ENCODE measurements at places on chromosomes 5 and 9.

- no peak for DNase-seq
Observed at GRCh38 chr5:110477911-110478310, 248.6 kb downstream of the TMEM232 start.

DNA sequence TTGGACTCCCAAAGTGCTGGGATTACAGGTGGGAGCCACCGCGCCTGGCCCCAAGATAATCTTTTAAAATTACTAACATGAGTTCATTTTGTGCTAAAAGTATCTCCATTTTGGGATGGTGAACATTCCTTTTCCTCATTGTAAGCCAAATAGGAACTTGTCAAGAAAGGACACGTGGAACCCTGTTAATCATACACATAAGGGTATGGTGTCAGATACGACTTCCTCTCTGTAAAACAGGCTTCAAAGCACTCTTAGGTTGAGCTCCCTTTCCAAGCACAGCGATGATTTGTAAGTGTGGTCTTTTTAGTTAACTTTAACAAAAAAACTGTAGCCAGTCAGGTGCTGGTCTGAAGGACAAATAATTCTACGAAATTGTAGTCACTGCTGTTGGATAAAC, 132.7 kb downstream of the UNC13B start:
- no peak for DNase-seq

DNA sequence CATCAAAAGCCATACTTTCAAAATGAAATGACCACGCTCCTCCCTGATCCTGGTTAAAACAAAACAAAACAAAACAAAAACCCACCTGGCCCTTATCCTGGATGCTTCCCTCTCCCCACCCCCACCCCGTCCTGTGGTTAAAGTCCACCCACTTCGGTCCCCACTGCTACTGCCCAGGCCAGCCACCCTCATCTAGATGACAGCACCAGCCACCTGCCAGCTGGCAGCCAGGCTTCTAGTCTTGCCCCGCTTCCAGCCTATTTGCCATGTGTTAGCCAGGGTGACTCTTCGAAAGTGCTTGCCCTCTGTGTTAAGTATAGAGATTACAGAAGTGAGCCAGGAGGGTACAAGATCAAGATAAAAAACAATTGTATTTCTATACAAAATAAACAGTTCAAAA, 27.5 kb upstream of the NCS1 start:
- no peak for DNase-seq

DNA sequence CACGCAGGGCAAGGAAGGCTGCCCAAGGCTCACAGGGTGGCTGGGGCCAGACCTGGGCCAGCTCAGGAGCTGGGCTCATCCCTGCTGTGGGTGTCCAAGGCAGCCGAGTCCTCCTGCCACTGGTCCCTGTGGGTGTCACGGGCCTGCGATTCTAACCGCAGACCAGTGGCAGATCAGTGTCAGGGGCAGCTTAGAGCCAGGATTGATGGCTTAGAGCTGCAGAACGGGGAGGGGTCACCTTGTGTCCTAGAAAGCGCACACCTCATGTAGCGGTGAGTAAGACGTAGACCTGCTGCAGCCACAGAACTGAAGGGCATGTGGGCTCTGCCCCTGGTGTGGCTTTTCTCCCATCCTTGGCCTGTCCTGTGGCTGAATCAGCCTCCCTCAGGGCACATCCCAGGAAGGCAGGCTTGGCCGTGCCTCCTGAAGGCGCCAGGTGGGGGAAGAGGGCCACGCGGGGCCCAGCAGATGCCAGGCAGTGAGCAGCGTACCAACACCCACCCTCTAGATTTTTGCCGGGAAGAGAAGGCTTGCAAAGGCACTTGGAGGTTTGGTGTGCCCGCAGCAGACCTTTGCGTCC, 78.3 kb upstream of the FCN2 start:
- DNase-seq: no peak

DNA sequence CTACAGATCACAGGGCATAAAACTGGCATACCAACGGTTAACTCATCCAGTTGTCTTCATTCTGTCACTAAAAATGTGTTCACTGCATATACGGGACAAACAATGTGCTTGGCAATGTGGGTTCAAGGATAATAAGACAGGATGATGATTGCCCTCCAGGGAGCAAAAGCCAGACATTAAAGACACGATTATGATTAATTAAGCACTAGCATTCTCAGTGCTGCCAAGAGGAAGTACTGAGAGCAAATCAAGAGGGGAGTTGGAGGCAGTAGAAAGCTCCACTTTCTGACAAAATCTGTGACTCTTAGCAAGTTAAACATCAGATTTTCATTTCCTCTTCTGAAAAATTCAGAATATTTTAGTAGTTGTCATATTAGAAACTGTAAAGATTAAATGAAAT, 9.0 kb upstream of the IFNA8 start:
- no peak for DNase-seq

DNA sequence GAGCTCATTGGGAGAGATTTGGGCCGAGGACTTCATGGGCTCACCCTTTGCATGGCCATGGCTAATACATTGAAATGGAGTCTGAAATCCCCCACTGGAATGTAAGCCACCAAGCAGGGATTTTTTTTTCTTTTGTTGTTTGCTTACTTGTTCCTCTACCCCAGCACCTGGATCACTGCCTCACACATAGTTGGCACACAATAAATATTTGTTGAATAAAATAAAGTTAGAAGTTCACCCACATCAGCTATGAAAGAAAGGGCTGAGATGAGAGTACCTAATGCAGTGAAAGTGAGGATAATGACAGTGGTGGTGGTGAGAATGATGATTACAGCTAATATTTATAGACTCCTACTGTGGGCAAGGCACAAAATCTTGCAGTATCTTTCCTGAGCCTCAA, 98.1 kb upstream of the ANXA1 start:
- DNase-seq: no peak

GRCh38 chr5:150291388-150292385, 2.1 kb upstream of the CAMK2A start:
- no peak for DNase-seq

DNA sequence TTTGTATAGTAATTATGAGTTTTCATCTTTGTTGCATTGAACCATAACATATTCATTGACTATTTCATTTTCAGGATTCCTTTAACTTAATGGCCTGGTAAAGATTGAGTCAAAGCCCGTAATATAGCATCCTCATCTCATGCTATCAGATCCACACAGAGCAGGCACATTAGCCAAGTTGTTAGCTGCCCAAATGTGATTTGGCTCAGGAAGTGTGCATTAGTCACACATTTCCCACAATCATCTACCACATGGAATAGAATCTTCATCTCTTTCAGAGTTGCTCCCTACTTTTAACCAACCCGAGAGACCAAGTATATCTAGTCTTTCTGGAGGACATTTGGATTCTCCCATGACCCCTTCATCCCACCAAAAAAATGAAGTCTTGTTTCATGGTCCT, 481.0 kb upstream of the PTGER4 start:
- DNase-seq: no peak

DNA sequence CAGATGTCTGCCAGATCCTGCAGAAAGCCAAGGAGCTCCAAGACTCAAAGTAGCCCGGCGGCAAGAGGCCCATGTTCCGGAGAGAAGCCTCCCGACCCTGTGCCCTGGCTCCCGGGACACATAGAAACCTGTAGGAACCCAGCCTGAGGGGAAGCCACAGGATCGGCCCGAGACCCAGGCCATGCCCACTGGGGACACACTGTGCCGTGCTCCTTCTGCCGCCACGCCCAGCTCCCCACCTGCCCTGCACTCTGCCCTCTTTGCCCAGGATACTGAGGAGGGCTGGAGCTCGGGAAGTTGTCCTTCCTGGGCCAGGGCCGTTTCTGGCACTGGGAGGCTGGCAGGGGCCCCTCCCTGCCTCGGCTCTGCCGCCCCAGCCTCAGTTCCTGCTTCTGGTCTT, 10.5 kb upstream of the ENDOG start:
- DNase-seq: no peak

DNA sequence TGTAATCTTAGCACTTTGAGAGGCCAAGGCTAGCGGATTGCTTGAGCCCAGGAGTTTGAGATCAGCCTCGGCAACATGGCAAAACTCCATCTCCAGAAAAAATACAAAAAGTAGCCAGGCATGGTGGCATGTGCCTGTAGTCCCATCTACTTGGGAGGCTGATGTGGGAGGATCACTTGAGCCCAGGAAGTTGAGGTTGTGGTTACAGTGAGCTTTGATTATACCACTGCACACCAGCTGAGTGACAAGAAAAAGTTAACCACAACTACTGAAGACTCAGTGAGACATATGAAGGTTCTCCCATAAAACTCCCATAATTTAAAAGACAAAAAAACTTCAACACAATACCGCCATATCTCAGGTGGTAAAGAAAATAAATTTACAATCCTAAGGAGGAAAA, 98.0 kb downstream of the NR6A1 start:
- no peak for DNase-seq

GRCh38 chr5:149852641-149853330, 91.8 kb downstream of the PDE6A start:
- DNase-seq: peak; percentile 67

DNA sequence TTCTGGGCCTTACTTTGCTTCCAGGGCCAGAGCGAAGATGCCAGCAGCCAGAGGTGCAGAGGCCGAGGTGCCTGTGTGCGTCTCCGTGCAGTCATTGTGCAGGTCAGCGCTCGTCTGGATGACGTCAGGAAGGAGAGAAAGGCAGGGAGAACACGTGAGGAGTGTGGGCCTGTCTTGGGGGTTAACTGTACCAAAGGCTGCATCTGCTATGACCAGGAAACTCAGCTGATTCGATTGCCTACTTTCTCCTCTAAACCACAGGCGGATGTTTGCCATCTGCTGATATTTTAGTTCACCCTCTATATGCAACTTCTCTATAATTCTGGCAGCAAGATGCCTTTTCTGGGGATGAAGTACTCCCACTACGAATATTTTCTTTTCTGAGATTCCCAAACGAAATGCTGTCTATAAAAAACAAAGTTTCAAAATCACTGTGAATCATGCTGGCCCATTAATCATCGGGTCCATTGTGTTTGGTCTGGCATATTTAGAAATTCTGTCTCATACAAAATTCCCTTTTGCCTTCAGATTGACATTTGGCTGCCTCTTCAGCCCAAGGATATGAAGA, 24.8 kb downstream of the PCSK1 start:
- DNase-seq: no peak

- no peak for DNase-seq
Observed at GRCh38 chr5:27241564-27242257, 203.3 kb upstream of the CDH9 start.

DNA sequence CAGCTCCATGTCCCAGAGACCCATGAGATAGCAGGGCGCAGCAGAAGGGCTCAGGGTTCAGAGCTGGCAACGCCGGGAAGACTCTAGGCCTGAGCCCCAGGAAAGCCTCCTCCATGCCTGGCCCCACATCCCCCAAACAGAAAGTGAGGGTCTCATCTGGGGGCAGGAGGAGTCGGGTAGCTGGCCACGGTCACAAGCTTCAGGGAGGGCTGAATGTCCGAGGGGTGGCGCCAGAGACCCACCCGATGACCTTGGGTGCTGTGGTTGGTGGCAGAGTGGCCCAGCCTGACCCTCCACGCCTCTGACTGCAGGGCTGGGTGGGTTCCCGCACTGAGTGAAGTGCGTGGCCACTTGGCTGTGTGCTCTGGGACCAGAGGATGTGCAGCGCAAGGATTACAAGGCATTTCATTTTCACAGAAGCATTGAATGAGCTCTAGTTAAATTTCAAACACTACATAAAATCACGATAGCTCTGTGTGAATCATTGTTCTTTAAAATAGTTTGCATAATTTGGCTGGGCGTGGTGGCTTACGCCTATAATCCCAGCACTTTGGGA, 3.0 kb downstream of the C8G start:
- no peak for DNase-seq

DNA sequence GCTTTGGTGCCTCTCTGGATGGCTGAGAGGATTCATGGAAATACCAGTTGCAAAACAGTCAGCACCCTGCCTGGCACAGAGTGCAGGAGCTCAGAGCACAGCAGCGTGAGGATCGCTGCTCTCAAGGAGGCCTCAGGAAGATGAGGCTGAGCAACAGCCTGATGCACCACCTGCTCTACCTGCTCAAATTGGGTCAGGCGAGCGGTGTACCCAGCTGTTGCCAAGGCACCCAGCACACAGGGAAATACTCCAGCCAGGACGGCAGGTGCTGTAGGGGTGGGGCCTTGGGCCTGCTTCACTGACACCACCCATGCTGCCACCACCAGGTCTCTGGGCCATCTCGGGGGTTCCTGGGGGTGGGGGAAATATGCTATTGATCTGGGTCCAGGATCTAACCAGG, 4.3 kb downstream of the EEIG1 start:
- peak; percentile 56 for DNase-seq

DNA sequence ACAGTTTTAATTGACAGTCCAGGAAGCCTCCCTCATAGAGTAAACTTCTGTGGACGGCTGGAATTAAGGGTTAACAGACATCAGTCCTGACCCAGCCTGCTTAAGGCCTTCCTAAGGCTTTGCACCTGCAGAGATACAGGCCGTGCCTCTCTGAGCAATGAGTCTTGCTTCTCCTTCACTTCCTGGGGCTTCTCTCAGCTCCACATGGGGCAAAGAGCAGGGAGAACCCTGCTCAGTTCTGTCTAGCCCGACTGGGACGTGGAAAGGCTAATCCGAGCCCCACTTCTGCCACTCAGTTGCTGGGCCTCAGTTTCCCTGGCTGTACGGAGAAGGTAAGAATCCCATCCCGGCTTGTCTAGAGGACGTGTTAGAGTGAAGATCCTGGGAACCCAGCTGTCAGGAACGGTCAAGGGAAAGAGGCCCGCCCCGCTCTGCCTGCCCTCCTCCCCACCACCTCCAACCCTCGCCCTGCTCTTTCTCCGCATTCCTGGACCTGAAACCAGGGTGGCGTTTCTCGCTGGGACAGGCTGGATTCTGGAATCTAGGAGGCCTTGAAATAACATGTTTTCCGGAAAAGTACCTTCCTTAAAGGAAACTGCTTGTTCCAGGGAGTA, 6.5 kb downstream of the SPAAR start:
- no peak for DNase-seq

DNA sequence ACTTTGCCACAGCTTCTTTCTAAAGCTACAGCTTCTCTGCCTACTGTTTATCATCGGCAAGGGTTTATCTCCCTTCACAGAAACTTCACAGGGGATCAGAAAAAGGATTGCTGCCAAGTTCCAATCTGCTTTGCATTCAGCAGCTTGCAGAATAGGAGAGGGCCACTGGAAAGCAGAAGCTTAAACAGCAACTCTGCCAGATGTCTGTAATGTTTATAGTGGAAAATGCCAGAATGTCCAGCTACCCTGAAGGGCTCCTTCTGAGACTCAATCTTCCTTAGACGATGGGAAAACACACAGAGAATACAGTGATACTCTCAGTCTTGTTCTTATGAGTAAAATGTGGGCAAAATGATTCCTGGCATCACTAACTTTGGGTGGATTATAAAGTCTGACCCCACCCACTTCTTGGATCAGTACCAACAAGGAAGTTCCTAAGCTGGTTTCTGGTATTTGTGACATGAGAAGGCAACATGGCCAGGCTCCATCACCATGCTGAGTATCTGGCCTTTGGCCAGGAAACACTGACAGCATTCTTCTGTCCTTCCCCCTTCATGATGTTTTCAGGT, 19.0 kb downstream of the STOM start:
- no peak for DNase-seq

DNA sequence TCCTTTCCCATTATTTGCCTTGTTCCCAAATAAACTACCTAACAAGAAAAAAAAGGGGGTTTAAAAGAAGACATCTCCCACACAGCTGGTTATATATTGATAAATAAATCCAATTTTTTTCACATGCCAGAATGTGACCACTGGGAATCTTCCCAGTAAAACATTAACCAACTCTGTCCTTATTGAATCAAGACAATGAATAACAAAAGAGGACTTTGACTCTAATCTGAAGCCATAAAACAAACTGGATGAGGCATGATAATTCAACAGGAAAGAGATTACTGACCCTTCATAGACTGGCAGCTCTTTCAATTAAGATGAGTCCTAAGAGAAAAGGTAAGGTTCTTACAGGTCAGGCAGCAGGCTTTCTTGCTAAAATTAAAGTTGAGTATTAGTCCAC, 165.8 kb upstream of the CDH6 start:
- DNase-seq: no peak
